CD4-positive, alpha-beta T cell treated with Interleukin-10 for 1 hour (primary cell): ENCODE measurements at places on chromosomes 2 and 18.

- peak; percentile 12 for DNase-seq
Measured at GRCh38 chr18:43620936-43621335, 343.6 kb upstream of the SYT4 start.

DNA sequence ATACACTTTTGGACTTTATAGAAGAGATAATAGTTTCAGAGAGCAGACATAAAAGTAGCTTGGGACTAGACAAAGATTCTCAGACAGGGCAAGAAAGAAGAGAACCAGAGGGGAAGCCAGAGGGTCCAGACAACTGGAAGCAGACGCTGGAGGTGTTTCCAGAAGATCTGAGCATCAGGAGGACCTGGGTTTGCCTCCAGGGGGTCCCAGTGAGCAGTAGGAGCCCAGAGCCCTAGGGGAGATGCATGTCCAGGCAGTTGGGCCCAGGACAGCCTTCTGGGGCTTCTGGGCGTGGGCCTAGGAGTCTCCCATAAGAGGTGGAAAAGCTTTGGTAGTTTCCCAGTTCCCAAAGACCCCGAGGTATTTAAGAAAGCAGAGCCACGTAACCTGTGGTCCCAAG is 251.2 kb upstream of the ID2 start:
- DNase-seq, result no peak

DNA sequence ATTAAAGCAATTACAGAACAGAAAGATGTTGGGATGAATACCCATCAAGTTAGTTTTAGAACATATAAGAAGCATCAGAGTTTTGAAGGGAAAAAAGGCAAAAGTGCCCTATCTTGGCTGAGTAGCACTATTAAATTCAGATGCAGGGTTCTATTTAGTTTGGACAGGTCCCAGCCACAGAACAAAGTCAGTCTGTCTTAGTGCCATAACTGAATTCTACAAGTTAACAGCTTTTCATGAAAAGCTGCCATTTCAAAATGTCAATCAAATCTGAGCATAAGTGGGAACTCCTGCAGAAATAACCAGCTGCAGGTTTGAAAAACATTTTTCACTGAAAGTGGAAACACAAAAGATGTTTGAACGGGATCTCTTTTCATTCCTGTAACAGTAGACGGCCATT is 160.4 kb downstream of the SRBD1 start:
- DNase-seq, result no peak

DNA sequence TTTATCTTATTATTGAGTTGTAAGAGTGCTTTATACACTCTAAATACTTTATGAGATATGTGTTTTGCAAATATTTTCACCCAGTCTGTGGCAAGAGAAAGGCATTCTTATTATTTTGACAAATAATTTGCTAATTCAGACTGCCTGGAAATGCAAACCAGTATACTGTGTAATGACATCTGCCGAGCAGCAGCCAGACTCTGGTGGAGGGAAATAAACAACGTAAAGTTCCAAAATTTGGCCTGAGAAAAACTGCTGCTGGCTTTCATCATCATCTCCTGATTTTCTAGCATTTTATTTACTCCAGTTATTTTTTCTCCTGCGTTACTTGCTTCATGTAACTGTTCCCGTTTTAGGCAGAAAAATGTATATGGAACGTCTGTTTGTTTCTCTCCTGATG is 161.6 kb downstream of the RNF152 start:
- no peak for DNase-seq

GRCh38 chr2:61793389-61793836 is 60.4 kb downstream of the FAM161A start:
- DNase-seq, result peak; percentile 81

GRCh38 chr2:27809761-27810241 is 38.3 kb downstream of the MRPL33 start:
- no peak for DNase-seq

GRCh38 chr2:55547001-55547400 is 27.5 kb downstream of the CFAP36 start:
- no peak for DNase-seq

DNA sequence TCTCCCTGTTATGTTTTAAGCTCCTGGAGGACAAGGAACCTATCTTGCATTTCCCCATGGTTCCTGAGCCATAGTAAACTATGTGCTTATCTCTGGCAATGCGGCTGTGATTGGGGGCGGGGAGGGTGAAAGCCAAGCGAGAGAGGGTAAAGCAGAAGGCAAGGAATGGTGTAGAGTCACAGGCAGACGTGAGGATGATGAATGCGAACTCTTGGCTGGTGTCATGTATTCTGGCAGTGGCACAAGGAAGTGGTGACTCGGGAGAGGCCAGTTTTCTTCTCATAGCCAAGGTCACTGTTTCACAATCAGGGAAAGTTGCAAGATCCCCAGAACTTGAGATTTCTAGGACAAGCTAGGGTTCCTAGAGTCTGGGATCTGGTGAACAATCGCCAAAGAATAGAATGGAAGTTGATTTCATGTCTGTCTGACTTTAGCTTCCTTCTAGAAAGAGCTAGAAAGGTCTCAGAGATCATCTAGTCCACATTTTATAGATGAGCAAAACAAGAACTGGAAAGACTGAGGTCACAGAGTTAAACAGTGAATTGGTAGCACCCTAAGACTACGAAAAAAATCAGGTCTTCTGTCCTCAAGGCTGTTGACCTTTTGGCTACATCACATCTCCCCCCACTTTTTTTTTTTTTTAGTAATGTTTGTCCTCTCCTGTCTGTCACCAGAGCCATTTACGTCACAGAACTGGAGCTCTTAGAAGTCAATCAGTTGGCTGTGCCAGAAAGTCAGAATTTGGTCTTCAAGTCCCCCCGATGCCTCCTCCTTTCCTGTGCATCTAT is 137.0 kb downstream of the BCL11A start:
- DNase-seq, result no peak

DNA sequence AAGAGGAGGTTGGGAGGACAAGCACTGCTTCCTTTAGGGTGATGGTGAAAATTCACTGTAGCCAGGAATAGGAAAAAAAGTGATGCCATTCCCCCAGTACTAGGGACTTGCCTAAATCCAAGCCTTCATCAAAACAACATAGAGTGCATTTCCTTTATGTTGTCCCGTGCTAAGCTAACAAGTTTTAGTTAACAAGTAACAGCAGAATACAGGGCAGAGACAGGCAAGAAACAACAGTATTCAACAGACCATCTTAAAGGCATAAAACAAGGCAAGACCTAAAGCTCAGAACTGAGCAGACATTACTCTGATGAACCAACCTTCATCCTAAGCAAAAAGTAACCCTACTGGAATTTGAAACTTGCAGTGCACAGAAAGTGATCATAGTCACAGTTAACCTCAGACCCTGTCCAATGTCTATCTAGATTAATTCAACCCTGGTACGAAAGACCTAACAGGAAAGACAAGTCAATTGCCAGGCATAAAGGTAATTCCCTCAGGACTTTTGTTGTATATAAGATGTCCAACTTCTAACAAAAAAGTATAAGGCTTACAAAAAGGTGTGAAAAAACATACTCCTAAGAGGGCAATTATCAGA is 34.4 kb upstream of the GALNT1 start:
- no peak for DNase-seq

- no peak for DNase-seq
Measured at GRCh38 chr2:232236200-232236599, 142.4 kb upstream of the ALPP start.

DNA sequence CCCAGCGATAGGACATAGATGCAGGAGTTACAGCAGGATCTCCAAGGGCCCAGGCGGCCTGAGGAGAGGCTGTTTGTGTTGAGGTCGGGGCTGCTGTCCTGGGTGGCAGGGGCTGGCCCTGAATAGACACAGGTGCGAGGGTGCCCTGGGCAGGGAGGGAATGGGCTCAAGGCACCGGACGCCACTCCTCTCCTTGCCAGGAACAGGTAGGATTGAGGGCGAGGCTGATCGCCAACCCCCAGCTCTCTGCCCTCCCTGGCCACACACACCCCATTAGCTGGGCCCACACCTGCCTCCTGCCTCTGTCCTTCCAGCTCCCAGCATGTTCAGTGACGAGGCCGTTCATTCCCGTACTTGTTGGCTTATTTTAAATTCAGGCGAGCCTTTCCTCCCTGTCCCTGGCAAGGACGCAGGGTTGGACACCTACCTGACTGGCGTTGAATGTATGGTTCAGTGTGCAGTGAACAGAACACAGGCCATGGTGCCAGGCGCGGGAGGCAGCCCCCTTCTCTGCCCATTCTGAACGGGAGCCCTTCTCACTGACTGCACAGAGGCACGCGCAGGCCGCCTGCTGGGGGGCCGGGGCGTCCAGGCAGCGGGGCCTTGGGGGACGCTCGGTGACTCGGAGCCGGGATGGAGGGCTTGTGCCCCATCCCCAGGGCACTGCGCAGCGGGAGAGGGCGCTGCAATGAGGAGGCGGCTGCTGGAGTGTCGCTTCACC is 41.3 kb upstream of the SNED1 start:
- no peak for DNase-seq

DNA sequence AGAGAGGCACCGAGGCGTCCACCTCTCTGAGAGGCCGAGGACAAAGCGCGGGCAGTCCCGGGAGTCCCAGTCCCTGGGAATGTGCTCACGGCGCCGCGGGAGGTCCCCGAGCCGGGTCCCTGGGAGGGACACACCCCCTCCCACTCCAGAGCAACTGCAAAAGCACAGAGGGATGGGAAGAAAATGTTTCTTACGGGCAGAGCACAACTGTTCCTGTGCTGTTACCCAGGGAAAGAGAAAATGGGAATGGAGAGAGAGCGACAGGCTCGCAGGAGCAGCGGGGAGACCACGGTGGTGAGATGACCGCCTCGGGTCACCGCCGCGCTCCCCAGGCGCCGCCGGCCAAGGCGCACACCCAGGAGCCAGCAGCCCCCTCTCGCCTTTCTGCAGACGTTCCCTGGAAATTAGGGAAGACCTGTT is 1.2 kb upstream of the BCL11A start:
- no peak for DNase-seq

GRCh38 chr2:64015898-64016297 is 3.3 kb downstream of the VPS54 start:
- DNase-seq, result no peak

GRCh38 chr2:214774108-214774507 is 35.4 kb downstream of the BARD1 start:
- no peak for DNase-seq

DNA sequence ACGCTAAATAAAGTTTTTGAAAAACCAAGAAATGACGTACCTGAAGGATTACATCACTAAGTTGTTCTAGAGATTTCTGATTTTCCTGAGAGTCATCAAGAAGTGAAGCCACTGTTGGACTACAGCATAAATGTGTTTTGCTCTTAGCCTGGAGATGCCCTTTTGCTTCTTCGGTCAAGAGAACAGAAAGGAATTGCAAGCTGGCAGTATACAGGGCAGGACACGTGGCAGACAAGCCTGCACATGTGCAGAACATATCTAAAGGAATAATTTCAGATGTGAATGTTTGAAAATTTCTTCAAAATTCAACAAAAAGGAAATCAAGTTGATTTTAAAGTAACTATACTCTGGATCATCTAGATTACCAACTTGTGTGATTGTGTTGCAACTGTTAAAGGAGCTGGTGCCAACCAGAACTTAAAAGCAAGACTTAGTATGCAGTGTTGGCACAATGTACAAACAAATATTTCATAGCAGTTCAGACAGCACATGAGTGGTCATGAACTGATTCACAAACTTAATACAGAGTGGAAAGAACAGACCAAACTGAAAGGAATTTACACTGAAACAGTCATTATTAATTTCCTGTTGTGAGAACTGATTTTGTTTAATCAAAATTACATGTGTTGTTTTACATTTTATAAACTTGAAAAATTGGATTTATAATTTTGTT is 100.4 kb upstream of the CD226 start:
- DNase-seq, result no peak

DNA sequence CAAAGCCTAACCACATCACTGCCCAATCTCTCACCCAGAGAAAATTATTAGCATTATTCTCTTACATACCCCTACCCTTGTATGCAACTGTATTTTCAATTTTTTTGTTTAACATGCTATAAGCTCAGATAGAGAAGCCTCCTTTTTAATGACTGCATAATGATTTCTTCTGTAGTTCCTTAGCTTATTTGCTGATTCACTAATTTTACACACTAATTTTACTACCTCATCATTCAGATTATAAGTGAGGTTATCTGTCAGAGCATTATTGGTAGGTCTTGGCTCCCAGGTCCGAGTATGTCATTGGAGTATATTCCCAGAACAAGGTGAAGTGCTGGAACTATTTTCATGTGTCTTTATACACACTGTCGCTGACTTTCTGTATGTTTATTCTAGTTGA is 45.4 kb downstream of the RHBDD1 start:
- DNase-seq, result no peak

DNA sequence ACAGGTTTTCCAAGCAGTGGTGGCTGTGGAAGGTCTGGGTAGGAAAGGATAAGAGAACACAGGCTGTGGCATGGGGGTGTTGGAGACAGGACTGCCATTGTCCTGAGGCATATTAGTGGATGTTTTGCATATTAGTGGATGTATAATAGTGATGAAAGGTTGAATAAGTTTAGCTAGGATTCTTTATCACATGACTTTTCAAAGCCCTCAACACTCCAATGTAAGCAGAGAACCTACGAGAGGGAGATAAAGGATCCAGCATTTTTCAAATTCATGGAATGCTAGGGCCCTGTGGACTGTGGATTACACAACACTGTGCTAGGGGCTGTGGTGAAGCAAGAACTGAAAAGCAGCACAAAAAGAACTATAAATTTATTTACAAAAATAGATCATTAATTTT is 63.2 kb downstream of the POLE4 start:
- DNase-seq, result no peak

DNA sequence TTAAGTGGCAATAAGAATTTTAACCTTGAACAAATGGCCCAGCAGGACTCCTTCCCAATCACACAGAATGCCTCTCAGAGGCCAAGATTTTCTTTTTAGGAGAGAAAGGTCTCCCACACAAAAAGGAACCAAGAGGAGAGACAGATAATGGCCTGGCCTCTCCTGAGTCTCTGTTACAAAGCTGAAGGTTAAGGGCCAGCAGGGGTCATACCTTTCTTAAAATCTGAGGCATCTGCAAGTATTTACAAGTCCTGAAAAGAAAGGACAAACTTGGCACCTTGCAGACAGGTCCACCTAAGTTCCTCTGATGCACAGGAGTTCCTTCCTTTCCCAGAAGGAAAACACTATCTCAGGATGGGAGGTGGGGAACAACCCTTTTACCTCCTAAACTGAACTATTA is 142.3 kb downstream of the TMEM163 start:
- DNase-seq, result peak; percentile 24

GRCh38 chr2:236971131-236971821 is 114.4 kb upstream of the COPS8 start:
- no peak for DNase-seq
